ENCODE measurements at places on chromosomes 4 and X. TPM values are rescaled to one million over a fixed set of nuclear protein-coding genes. Genes with fewer than 3 reads are reported as not detected.

APELA gene
- not detected for total RNA-seq

CSAG1 gene
- total RNA-seq = not detected

TCP11X2 gene
- total RNA-seq = not detected

GRCh38 chr4:6162885-6163284, 37.5 kb downstream of the JAKMIP1 start:
- no peak for DNase-seq
